ENCODE measurements at places on chromosomes 3 and 15.

- no peak for DNase-seq
Observed at GRCh38 chr15:57144448-57144847, 226.0 kb downstream of the TCF12 start.

DNA sequence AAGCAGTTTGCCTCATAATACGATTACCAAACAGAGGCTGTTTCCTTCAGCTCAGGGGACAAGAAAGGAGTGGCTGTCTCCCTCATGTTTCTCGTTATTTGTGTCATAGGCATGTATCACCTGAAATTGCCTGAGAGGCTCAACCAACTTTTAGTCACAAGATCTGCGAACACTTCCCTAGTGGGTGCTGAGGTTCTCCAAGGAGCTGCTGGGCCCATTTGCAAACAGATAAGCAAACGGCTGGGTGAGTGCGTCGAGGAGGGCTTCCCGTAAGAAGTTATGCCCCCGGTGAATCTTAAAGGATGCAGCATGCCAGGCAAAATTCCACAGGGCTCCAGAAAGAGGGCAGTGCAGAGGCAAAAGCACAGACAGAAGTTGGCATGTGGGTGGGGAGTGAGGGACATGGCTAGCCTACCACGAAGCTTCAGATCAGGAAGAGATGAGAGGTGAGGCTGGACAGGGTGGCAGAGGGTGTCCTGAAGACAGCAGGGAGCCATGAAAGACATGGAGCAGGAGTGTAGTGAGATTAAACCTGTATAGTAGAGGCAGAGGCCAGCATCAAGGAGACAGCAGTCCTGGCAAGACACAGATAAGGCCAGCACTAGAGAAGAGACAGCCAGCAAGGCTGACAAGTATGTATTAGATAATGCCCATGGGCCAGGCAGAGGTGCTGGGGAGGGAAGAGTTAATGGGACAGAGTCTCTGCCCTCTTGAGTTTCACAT lies 4.0 kb upstream of the GP9 start:
- DNase-seq = no peak

- no peak for DNase-seq
Observed at GRCh38 chr3:167304077-167304476, 76.0 kb downstream of the ZBBX start.

DNA sequence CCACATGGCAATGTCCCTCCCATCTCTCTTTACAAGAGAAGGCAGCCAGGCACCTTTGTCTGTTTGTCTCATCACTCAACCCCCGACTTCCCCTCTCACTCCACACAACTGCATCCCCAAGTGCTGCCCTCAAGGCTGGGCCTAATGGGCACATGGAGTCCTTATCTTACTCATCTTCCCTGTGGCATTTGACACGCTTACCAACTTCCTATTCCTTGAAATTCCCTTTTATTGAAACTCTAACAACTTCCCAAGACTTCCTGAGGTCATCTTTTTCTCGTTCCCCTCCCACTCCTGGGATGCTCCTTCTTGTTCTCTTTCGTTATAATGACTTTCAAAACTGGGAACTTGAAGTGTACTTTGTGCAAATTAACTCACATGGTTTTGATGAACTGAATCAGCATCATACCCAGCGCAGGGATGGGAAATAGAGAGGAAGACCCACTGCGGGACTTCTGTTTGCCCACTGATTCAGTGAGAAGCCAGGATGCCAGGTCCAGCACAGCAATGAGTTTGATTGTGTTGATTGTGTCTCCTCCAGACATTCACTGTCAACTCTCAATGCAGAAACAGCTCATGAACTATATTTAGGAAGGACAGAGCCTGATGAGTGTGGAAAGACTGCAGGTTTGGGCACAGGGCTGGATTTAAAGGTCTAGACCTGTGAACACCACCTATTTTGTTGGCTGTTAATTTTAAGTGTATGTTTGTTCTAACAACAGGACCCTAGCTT lies 104.7 kb upstream of the TNIK start:
- DNase-seq = no peak

GRCh38 chr15:76353023-76353577 lies 16.5 kb downstream of the ISL2 start:
- no peak for DNase-seq

DNA sequence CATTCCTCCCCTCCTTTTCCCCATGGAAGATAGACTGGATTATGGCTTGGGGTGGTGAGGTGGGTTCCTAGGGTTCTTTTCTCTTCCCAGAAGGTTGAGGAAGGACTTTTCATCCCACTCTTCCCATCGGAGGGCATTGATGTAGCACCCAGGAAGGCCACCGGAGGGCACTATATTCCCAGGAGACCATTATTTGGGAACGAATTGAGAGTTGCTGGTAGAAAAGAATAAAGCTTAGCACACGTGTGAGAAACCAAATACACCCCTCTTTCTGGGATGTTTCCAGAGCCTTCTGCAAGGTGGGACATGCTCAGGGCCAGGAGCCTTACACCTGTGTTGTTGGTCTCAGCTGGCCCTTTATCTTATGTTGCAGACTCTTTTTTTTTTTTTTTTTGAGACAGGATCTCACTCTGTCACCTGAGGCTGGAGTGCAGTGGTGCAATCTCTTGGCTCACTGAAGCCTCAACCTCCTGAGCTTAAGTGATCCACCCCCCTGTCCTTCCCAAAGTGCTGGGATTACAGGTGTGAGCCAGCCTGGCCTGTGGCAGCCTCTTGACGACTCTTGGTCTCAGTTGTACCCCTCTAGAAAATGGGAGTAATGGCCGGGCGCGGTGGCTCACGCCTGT lies 6.3 kb upstream of the CDC25A start:
- DNase-seq = peak; percentile 24

- DNase-seq = no peak
Observed at GRCh38 chr3:96966181-96966929, 152.0 kb downstream of the EPHA6 start.

DNA sequence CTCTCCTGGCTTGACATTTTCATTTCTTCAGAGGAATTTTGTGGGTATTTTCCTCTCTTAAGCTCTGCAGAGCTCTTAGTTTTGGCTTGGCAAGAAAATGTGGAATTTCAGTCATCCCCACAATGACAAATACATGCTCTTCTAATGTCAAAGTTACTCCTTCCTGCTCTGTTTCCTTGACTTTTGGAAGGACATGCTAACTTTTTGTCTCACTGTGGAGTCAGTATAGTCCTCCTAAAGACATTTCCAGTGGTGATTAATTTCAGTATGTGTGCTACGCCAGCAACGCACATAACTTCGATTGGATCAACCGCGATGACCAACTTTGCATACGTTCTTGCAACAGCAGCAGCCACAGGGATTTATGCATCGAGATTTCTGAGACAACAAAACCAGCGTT lies 13.3 kb downstream of the EBLN2 start:
- DNase-seq = peak; percentile 37

DNA sequence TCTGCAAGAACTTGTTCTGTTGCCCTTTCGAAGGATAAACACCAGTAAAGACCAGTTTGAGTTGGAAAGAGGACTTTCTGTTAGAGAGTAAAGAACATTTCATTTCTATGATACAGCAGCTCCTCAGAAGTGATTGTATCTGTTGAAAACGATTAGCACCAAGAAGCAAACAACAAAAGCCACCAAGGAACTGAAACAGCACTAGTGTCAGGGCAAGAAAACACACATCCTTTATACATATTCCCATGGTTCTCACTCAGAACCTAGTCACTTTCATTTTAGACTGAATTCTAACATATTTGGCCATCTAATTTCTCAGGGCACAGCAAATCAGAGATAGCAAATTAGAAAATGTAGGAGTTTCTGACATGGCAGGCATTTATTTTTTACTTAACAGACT lies 116.1 kb downstream of the ATP1B3 start:
- no peak for DNase-seq

- no peak for DNase-seq
Observed at GRCh38 chr15:66408675-66409282, 22.1 kb downstream of the MAP2K1 start.

- DNase-seq = no peak
Observed at GRCh38 chr3:38610436-38610835, 39.1 kb downstream of the SCN5A start.

- DNase-seq = peak; percentile 16
Observed at GRCh38 chr3:195809796-195810454, 1.8 kb downstream of the MUC4 start.

GRCh38 chr3:17935222-17935621 lies 192.8 kb upstream of the TBC1D5 start:
- DNase-seq = no peak

GRCh38 chr15:60116456-60117089 lies 112.5 kb downstream of the FOXB1 start:
- DNase-seq = no peak

DNA sequence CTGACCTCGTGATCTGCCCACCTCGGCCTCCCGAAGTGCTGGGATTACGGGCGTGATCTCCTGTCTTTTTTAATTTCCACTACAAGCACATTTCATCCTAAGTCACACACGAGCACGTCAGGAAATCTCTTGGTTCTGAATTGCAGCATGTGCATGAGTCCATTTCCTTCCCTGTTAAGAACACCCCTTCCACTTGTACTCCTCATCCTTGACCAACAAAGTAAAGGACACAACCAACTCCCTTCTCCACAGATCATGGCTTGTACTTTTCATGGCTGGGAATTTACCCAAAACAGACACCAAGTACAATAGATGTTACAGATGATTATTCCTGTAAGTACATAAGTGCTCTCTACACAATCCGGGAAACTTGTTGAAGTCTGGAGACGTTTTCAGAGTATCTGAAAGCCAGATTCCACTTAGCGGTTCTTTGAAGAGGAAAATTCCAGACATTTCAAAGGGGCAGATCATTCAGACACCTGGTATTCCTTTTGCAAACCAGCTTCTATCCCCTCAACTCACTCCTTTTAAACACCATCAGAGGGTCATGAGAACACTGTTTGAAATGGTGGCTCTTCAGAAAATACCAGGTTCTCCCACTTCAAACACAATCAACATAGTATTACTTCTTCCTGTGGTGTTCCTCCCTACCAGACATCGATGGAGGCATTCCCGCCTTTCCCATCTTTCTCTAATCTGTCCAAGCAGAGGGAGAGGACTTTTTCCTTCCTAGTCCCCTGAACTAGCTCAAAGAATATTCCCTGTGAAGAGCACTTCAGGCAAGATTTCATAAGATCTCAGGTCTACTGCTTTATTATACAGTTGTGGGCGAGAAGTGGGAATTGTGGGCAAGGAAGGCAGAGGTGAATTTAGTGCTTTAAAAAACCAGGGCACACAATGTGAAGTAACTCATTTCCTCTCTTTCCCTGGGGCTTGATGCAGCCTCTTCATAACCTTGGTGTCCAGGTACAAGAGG lies 80.1 kb upstream of the TSC22D2 start:
- DNase-seq = peak; percentile 80

- no peak for DNase-seq
Observed at GRCh38 chr3:122314228-122314876, 10.7 kb upstream of the CSTA start.

DNA sequence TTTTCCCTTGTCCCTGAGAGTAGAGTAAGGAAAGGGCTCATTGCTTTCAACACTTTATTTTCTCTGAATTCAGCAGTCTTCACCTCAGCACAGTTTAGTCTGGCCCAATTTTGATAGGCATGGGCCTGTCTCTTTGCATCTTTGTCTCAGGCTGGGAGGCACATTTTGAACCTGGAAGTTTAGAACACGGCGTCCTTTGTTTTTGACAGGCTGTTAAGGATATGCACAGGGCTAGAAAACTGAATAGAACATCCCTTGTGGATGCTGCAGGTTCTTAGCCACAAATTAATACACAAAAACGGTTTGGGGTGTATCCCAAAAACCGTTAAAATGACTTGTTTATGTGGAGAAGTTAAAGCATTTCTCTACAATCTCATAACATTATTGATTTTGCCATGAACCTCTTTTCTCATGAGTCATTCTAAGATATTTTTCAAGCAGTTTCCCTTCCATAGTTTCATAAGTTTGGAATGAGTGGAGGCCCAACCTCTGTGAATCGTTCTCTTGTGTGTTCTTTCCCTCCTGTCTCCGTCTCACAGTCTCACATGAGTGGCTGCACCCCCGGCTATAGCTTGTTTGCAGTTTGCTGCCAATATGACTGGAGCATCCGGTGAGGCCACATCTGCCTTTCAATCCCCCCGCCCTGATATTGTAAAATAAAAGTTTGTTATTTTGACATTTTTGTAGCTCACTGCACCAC lies 192.9 kb upstream of the EIF1B start:
- DNase-seq = peak; percentile 69

- peak; percentile 57 for DNase-seq
Observed at GRCh38 chr15:46126581-46126980, 491.8 kb downstream of the SQOR start.

GRCh38 chr15:32864841-32865240 lies 147.0 kb downstream of the GREM1 start:
- no peak for DNase-seq

DNA sequence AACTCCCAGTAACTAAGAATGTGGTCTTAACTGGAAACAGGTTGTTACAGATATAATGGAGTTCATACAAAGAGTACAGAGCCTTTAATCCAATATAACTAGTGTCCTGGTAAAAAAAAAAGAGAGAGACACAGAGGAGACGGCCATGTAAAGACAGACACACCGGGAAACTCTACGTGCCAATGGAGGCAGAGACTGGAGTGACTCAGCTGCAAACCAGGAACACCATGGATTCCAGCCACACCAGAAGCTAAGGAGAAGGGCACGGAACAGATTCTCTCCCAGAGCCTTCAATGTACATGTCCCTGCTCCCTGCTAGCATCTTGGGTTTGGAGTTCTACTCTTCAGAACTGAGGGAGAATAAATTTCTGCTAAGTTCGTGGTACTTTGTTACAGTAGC lies 4.5 kb downstream of the RNF168 start:
- DNase-seq = peak; percentile 75

- DNase-seq = peak; percentile 27
Observed at GRCh38 chr3:48247401-48247811, 6.5 kb downstream of the ZNF589 start.

GRCh38 chr15:66882251-66883020 lies 180.4 kb downstream of the SMAD6 start:
- DNase-seq = peak; percentile 65

DNA sequence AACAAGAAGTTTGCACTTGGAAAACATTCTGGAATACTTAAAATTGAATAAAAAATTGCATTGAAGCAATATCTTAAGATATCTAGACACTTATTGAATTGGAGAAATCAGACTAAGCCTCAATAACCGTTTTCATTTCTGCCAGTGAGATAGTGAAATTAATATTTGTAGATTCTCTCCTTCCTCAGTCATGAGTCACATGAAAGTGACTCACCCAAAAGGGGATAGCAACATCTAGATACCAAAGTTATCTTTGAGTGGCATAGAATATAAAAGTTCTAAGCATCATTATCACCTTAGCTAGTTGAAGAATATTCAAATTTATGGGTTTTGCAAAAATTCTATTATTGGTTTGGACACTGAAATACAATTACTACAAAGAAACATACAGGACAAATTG lies 614.8 kb upstream of the ZNF717 start:
- DNase-seq = no peak

DNA sequence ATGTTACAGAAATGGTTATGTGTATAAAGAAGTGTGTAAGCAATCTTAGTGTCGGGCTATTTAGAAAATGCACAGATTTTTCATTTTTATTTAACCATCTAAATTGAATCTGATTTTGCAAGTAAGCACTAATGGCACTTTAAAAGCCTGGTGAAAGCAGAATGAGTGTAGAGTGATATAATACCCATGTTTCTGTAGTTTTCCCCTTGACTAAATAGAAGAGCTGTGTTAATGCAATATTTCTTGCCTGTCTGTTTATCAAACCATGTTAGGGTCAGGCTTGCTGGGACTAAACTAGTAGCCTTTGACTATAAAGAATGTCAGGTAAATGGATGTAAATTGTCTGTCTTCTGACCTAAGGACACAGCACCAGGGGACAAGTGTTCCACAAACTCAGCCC lies 714.0 kb downstream of the CADM2 start:
- DNase-seq = no peak
